HFFc6 (cell line): ENCODE measurements at places on chromosomes 13 and 19. TPM values are rescaled to one million over a fixed set of nuclear protein-coding genes. Genes with fewer than 3 reads are reported as not detected.

Gene TMIGD2
- not detected in 3 replicates for total RNA-seq

Gene NLRP12
- total RNA-seq: not detected in 3 replicates

GRCh38 chr13:45300190-45300985, 40.6 kb downstream of the TPT1 start:
- no peak overlapping the region for H3K27ac ChIP-seq
- peaks cover 3% of the 10 kb centered on the region for H3K27me3 ChIP-seq
- no peak overlapping the region for H3K4me3 ChIP-seq
- no peak for DNase-seq
- peaks cover 10% of the 10 kb centered on the region for H3K4me1 ChIP-seq

GRCh38 chr19:21109116-21109515, 27.1 kb downstream of the ZNF714 start:
- peaks cover 60% of the 10 kb centered on the region for H3K36me3 ChIP-seq
- H3K27ac ChIP-seq: no peak overlapping the region
- H3K4me1 ChIP-seq: peaks cover 15% of the 10 kb centered on the region; the same call in 1 of the 2 replicates
- H3K4me3 ChIP-seq: no peak overlapping the region
- H3K27me3 ChIP-seq: no peaks in the 10 kb centered on the region; the same call in 1 of the 2 replicates

DNA sequence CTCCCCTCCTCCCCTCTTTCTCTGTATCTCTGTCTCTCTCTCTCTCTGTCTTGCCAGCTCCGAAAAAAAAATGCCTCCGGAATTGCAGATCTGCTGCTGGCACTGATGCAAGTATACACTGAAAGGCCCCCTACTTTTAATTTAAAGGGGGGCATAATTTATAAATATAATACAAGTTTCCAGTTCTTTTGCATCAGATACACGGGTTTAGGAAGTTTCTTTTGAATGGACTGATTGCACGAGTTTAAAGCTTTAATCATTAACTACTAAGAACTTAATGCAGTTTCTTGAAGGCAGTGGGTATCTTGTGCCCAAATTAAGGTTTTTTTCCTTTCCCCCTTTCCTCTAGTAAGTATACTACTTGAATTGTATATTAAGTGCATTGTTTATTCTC, 1.4 kb downstream of the FGF9 start:
- peaks cover 22% of the 10 kb centered on the region for H3K4me1 ChIP-seq
- no peak overlapping the region for H3K27ac ChIP-seq
- no peaks in the 10 kb centered on the region for H3K36me3 ChIP-seq
- DNase-seq: no peak
- H3K27me3 ChIP-seq: peaks cover 54% of the 10 kb centered on the region

GRCh38 chr13:106599875-106600797, 32.2 kb upstream of the ARGLU1 start:
- H3K27me3 ChIP-seq: peaks cover 10% of the 10 kb centered on the region
- no peak overlapping the region for H3K27ac ChIP-seq
- no peaks in the 10 kb centered on the region for H3K36me3 ChIP-seq
- H3K4me1 ChIP-seq: peaks cover 7% of the 10 kb centered on the region
- DNase-seq: peak; percentile 55

DNA sequence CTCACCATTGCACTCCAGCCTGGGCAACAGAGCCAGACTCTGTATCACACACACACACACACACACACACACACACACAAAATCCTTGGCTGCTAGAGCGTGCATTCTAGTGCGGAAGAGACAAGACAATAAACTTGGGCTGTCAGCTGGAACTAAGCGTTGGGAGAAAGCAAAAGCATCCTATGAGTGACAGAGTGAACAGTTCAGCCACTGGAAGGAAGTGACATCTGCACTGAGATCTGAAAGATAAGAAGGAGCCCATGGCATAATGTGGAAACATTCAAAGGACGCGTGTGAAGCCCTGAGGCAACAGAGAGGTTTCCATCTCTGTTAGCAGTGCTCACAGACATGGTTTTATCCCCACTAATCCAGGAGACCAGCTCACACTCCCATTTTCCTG, 3.5 kb upstream of the SLC1A5 start:
- peak overlapping the region; percentile 75 for H3K4me3 ChIP-seq
- H3K4me1 ChIP-seq: peaks cover 35% of the 10 kb centered on the region
- peaks cover 3% of the 10 kb centered on the region for H3K36me3 ChIP-seq
- H3K27me3 ChIP-seq: peaks cover 4% of the 10 kb centered on the region
- DNase-seq: peak; percentile 86

- peaks cover 19% of the 10 kb centered on the region for H3K4me1 ChIP-seq
- H3K27ac ChIP-seq: no peak overlapping the region
- H3K27me3 ChIP-seq: no peaks in the 10 kb centered on the region; the same call in 1 of the 2 replicates
- DNase-seq: no peak
- no peak overlapping the region for H3K4me3 ChIP-seq
- H3K36me3 ChIP-seq: 0 out of 2 replicates have a peak, but pooled peaks cover 17% of the 10 kb centered on the region
These were observed 374.4 kb downstream of the SPRY2 start for GRCh38 chr13:79966493-79966895.

- no peak overlapping the region for H3K27ac ChIP-seq
- H3K27me3 ChIP-seq: peaks cover 11% of the 10 kb centered on the region
- no peak overlapping the region for H3K4me3 ChIP-seq
These were observed 5.9 kb downstream of the CD37 start for GRCh38 chr19:49340865-49341718.
